ENCODE measurements at places on chromosomes 16 and 17.

DNA sequence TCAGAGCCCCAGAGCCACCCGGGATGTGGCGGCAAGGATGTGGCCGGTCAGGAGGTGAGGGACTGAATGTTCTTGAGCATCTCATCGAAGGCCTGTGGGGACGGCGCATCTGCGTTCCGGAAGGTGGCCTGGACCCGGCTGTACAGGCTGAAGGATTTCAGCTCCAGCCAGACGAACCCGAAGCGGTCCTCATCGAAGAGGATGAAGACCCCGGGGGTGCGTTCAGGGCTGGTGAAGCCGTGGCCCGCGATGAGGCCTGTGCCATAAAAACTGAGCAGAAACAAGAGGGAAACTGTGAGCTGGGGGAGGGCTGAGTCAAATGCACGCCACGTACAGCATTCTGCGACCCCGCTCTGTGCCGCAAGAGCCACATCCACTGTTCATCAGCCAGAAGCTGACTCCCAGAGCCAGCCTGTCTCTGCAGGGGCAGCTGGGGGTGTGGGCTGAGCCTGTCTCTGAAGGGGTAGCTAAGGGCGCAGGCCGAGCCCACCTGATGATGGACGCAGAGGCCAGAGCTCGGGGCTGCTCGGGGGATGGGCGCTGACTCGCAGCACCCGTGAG lies 14.1 kb upstream of the C16orf95 start:
- no peak for DNase-seq

GRCh38 chr17:17590141-17590751 lies 1.3 kb downstream of the PEMT start:
- no peak for DNase-seq

- no peak for DNase-seq
Observed at GRCh38 chr17:68892658-68893057, 62.5 kb downstream of the ABCA8 start.

GRCh38 chr17:18920911-18921441 lies 31.0 kb upstream of the SLC5A10 start:
- no peak for DNase-seq

DNA sequence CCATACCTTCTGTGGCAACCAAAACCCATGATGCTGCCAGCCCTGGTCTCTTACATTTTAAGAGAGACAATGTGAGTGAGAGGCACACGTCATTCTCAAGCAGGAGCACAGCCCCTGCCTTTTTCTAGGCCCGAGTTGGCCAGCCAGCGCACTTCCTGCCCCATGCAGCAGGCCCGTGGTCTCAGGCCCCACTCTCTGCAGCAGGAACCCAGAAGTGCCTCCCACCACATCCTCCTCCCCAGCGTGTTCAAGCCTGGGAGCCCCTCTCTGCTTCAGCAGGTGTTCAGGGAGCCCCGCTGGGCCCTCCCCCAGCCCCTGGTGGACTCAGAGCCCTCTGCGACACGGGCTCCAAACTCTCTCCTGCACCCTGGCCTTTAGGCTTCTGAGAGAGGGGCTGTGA lies 30.5 kb downstream of the ITGAE start:
- DNase-seq, result no peak
